Hematopoietic multipotent progenitor cell treated with erythropoietin and hydrocortisone succinate and interleukin-3 and kit ligand, for 4 days (in vitro differentiated cells): ENCODE measurements at places on chromosomes 2 and 18.

DNA sequence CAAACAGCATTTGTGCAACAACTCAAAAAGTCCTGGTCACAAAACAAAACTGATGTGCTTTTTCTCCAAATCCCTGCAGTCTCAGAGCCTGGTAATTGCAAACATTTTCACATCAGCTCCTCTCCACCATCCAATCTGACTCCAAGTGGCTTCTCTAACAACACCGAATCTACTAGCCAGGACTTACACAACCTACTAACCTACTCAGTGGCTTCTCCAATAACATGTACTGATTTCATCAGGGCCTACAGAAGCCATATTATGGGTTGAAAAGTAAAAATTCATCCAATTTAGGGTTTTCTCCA, 104.3 kb downstream of the COLEC12 start:
- DNase-seq = no peak

- DNase-seq = no peak
Measured at GRCh38 chr2:187526792-187527191, 27.4 kb downstream of the TFPI start.

- peak; percentile 84 for DNase-seq
Measured at GRCh38 chr2:105545730-105546627, 147.1 kb upstream of the FHL2 start.

- no peak for DNase-seq
Measured at GRCh38 chr2:9287400-9288045, 80.9 kb downstream of the ASAP2 start.

GRCh38 chr2:232502511-232502910, 14.9 kb upstream of the ECEL1 start:
- no peak for DNase-seq

DNA sequence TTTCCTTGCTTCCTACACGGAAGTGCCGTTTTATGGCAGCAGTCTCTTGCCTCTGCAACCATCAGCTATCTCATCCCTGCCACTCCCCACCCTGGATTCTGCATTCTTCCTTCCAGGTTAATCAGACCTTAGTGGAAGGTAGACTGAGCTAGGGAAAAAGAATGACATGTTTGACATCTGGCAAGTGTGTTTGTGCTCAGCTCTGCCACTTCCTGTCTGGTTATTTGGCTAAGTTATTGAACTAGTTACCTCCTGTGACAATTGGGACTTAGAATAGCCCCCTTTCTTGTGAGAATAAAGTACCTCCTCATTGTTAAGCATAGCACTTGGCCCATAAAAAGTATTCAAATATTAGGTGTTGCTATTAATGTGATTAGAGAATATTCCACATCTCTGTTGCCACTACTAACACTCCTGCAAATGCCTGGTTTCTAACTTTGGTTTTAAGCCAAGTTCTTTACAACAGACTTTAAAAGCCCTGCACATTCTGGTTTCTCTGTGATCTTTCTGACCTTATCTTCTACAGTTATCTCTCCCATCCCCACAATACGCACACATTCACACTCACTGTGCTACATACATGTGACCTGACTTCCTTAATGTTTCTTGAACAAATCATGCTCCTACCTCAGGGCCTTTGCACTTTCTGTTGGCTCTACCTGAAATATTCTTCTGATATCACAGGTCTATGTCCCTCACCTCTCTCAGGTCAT, 10.8 kb upstream of the MAPRE2 start:
- DNase-seq = peak; percentile 69

GRCh38 chr2:14661163-14661562, 28.6 kb downstream of the LRATD1 start:
- DNase-seq = no peak

DNA sequence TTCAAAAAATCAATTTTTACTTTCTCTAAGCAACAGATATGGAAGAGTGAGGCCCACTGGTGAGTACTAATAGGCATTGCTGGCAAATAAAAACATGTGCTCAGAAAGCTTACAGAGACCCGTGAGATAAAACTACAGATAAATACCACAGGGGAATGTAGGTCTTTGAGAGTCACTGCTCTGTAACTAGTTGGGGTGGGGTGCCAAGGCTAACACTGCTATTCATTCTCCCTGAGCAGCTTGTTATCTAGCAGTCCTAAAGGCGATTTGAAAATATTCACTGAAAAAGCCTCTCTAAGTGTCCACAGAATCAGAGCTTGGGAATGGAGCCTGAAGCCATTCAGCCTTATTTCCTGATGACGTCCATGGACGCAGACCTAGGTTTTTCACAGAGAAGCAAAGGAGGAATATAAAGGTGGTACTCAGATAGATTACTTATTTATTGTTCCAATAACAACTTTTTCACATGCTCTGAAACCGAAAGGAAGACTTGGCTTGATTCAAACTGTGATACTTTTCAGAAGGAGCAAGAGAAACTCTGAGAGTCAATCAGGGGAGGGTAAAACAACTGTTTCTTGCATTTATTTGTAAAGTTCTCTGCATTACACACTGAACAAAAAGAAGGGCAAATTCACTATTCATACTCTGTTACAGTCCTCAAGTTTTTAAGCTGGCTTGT, 188.4 kb downstream of the PPP1R1C start:
- no peak for DNase-seq

GRCh38 chr2:46385786-46386577, 88.8 kb downstream of the EPAS1 start:
- peak; percentile 85 for DNase-seq

DNA sequence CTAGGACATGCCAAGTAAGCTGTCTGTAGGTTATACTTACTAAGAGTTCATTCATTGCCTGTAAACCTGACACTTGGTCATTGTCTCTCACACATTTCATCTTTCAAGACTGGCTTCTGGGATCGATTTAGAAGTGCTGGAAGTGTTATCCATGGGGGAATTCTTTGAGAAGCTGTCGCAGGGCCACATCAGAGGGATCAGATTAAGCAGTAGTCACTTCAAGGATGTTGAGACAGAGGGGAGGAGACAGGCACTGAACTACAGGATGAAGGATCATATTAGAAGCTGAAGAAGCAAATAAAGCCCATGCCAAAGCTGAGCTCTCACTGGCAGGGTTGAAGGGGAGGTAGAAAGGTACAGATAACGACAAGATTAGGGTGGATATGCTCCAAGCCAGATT, 49.0 kb downstream of the CDK15 start:
- DNase-seq = no peak

GRCh38 chr2:112342067-112342550, 66.7 kb downstream of the ZC3H6 start:
- no peak for DNase-seq

DNA sequence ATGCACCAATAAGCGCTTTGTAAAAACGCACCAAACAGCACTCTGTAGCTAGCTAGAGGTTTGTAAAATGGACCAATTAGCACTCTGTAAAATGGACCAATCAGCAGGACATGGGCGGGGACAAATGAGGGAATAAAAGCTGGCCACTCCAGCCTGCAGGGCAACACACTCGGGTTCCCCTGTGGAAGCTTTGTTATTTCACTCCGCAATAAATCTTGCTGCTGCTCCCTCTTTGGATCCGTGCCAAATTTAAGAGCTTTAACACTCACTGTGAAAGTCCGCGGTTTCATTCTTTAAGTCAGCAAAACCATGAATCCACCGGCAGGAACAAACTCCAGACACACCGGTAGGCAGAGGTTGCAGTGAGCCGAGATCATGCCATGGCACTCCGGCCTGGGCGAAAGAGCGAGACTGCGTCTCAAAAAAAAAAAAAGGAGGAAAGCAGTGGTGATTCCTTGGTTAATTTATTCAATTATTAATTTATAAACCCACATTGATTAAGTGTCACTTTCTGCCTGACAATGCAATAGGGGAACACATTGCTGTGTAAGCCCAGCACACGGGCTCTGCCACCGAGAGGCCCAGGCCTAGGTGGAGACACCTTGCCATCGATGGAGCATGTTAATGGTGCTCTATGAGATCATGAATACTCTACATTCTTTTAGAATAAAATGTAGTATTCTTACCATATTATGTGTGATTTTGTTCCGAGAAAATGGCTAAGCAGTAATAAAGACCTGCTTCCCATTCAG, 687.6 kb upstream of the HS6ST1 start:
- DNase-seq = peak; percentile 8
